Stimulated activated CD8-positive, alpha-beta memory T cell treated with anti-CD3 and anti-CD28 coated beads, Interleukin-2, amount 100 ng/mL, for 1 hour (primary cell): ENCODE measurements at places on chromosomes 2 and 18.

- no peak for DNase-seq
These were observed 599.3 kb upstream of the ZEB2 start for GRCh38 chr2:145119225-145119624.

- no peak for DNase-seq
These were observed 56.4 kb upstream of the VRK2 start for GRCh38 chr2:57990118-57990725.

DNA sequence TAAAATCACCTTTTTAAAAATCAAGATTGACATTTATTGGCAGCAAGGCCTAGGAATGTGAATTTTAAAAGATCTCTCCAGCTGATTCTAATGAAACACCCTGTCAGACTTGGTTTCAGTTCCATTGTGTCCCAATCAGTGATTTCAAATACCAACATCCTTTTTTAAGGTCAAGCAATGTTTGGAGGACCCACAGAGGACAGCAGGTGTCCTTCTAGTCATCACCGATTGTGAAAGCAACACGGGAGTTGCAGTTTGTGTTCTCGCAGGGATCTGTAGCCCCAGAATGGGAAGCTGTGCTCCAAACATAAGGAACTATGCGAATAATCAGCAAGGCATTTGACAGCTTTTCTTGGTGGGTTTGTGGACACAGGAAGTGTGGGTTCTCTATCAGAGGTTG lies 4.5 kb upstream of the KIDINS220 start:
- no peak for DNase-seq

- DNase-seq = no peak
These were observed 135.5 kb downstream of the MYO3B start for GRCh38 chr2:170313347-170313991.

DNA sequence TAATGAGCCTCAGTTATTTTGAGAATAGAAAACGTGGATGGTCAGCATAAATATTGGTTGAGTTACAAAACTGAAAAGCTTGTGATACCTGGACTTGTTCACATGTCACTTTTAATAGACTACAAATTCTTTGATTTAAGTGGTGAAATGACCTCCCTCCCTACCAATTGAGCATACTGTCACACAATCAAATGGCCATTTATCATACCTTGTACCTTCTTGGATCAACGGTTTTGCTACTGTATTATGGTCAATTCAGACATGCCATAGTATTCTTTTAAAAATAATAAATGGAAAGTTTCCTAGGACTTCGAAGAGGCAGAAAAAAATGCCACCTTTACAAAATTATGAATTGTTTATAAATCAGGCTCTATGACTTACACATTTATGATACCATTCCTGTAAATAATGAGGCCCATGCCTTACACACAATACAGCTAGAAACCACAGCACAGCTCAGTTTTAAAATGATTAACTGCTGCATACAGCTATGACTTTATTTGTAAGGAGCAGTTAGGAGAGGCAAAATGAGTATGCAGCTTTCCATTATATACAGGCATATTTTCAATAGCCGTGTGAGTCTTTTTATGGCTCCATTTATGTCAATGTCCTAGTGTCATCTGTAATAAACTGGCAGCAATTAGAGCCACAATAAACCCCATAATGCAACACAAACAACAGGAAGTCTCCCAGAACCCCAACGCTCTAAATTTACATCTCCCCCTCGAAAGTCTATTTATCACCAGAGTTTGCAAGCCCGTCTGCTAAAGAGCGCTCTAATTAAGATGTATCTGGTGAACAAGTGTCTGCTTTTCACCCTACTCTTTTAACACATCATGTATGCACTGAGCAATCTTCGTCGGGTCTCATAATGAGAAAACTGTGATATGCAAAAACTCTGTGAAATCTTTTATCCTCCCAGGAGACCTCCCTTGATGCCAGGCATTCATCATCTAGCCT lies 176.1 kb downstream of the ZNF521 start:
- DNase-seq = no peak
